Midbrain (tissue), 1 donor: ENCODE measurements at places on chromosomes 5 and 9.

- no peak for DNase-seq
Measured at GRCh38 chr5:176754376-176754973, 55.9 kb upstream of the UNC5A start.

GRCh38 chr5:175654807-175655206 lies 3.1 kb upstream of the HRH2 start:
- DNase-seq, result no peak

DNA sequence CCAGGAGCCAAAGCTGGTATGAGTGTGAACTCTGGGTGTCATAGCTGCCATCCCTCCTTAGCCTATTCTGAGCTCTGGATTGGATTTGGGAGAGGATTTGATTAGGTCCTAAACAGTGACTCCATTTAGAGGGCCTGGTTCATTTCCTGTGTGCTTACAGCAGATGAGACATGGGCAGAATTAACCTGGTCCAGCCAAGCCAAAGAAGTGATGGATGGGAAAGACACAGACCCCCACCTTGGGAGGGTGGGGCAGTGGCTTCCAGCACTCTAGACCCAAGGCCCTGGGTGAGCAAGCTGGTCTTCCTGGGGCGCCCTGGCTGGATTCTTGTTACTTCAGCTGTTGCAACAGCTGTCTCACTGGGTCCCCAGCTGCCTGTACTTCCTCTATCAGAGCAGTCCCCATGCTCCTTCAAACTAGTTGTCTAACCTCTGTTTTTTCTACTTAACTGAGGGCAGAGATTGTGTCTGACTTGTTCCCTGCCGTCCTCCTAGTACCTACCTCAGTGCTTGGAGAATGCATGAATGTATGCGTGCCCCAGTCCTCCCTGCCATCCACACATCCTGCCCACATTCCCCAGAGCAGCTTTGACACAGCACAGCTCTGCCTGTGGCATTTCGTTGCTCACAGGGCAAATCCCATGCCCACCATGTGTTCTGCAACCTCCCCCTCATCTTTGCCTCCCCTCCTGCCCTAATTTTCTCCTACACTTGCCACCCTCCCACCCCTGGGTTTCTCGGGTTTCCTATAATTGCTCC lies 115.9 kb downstream of the RGS3 start:
- no peak for DNase-seq

DNA sequence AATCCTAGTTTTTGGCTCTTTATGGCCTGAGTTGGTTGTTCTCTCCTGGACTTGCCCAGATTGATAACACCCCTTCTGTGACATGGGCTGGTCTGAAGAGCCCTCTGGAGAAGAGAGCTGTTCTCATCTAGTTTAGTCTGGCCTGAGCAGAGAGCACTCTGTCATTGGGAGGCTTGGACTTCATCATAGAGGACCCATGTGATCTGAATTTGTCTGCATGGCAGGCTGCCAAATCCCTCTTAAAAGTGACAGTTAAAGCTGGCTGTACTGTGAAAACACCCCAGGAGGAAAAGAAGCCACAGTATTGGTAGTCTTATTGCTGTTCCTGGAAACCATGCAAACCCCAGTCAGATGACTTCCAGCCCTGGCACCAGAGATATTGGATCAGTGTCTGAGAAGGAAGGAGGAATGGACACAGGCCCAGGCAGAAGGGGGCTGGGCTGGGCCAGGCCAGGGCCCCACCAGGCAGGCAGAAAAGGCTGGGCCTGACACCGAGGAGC lies 3.7 kb upstream of the WDR31 start:
- DNase-seq, result peak; percentile 96

- no peak for DNase-seq
Measured at GRCh38 chr5:170423692-170424091, 34.5 kb upstream of the KCNMB1 start.

DNA sequence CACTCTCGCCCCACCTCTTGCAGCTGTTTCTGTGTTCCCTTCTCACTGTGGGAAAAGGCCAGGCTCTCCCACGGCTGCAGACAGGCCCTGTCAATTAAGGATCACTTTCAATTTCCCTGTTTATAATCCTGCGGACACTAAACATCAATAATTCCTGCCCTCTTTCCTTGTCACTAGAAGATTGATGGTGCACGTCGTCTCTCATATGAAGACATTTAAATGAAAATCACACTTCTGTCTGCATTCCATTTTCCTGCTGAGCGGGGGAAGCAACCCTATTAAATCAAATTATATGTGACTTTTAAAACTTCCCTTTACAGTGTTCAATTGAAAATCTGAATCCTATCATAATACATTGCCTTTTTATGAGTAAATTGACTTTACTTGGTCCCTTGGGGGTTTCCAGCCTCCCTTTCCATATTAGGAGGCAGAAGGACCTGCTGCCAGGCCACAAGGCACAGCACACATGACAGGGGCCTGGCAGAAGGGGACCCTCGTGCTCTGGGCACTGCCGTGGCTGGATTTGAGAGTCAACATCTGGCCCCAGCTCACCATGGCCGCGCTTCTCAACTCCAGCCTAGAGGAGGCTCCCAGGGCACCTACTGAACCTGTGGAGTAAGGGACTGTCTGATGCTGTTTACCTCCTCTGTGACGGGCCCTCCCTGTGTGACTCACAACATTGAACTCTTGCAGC lies 311.0 kb upstream of the IRX4 start:
- no peak for DNase-seq

GRCh38 chr5:56026863-56027300 lies 32.1 kb upstream of the IL6ST start:
- DNase-seq, result no peak

DNA sequence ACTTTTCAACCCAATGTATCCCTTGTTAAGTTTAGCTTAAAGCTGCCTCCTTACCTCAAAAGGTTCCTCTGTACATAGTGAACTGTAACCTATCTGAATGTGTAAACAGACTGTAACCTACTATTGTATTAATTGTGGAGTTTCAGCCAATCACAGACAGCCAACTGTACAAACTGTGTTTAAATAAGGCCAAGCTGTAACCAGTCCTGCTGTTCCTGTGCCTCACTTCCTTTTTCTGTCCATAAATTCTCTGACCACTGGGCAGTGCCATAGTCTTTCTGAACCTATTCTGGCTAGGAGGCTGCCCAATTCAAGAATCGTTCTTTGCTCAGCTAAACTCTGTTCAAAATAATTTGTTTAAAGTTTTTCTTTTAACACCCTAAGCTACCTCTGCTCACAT lies 74.7 kb upstream of the DAPK1 start:
- no peak for DNase-seq

GRCh38 chr5:36373527-36374086 lies 71.9 kb upstream of the RANBP3L start:
- DNase-seq, result peak; percentile 31

- no peak for DNase-seq
Measured at GRCh38 chr9:88435336-88435735, 47.1 kb downstream of the SPIN1 start.

DNA sequence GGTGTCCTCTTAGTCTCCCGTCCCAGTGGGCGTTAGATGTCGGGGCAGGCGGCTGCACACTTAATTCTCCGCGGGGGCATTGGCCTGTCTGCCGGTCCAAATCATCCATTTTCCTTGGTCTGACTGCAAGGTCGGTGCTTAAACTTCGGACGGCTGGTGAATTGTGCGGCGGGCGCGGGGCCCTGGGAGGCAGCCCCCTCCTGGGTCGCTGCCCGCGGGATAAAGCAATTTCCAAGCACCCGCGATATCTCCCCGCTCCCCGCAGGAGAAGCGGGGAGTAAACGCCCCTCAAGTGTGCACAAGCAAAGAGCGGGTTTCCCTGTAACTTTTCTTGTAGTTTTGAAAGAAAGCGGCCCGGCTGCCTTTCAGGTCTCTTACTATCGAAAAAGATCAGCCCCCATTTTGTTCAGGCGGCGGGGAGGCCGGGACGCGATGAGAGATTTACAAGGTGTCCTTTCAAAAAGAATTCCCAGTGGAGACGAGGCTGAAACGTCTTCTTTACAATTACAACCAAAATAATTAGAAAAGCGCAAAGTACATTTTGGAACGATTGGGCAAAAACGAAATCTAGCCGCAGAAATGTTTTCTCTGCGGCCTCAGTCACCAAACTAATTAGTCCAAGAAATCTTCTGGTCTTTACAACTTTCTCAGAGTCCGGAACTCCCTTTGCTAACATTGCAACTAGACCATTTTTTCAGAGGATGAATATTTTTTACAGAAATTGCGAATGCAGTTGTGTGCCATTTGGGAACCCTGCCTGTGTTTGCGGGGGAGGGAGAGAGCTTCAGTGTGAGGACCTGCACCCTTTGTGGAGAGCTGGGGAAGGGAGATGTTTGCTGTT lies 1.8 kb downstream of the IRX1 start:
- peak; percentile 25 for DNase-seq

- DNase-seq, result no peak
Measured at GRCh38 chr5:150612405-150612804, 28.1 kb upstream of the SYNPO start.

DNA sequence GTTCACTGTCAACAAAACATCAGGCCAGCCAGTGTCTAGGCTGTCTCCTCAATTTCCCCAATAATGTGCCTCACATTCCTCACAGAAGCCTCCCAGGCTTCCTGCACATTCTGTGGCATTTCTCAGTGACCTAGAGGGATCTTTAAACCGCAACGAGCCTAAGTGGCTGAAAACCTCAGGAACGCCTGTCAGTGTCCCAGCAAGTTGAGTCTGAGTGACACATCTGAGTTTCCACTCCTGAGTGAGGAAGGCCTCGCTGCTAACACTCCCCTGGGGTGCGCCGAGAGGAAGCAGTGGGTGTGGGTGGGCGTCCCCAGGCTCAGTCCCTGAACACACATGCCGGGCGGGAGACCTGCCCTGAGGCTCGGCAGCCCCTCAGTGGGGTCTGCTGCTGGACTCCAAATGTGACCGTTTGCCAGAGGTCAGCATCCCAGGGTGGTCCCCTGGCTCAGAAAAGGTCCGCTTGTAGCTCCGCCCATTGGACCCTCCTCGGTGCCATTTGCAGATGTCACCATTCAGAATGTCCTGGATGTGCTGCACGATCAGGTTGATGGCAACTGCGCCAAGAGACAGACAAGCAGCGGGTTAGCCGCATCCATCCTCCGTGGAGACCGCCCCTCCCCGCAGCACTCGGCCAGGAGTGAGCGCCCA lies 6.3 kb downstream of the UCK1 start:
- DNase-seq, result no peak

DNA sequence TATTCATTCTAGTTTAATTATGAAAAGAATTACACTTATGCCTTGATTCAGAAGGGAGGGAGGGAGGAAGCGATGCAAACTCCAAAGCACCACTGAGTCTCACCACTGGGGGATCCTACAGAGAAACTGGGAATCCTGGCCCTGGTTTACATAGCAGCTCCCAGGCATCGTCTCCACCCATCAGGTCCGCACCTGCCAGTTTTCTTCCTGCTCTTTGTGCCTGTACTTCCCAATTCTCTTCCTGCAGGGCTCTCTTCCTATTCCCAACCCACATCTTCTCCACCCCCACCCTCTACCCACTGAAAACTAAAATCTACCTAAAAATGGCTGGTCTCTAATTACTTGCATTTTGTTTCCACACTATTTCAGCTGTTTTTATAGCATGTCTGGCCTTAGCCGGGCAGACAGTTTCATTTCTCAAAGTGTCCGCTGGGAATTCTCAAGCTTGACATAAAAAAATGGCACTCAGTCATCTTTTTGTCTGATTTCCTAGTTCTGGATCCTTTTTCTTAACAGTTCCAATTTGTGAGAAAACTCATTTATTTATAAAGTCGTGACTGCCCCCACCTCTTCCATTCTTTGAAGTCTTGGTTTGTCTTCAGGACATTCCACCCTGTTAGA lies 1.6 kb upstream of the TNIP1 start:
- DNase-seq, result no peak

- DNase-seq, result no peak
Measured at GRCh38 chr9:114484215-114484853, 20.9 kb downstream of the WHRN start.

- DNase-seq, result peak; percentile 15
Measured at GRCh38 chr9:68951879-68952659, 61.8 kb downstream of the PRKACG start.

DNA sequence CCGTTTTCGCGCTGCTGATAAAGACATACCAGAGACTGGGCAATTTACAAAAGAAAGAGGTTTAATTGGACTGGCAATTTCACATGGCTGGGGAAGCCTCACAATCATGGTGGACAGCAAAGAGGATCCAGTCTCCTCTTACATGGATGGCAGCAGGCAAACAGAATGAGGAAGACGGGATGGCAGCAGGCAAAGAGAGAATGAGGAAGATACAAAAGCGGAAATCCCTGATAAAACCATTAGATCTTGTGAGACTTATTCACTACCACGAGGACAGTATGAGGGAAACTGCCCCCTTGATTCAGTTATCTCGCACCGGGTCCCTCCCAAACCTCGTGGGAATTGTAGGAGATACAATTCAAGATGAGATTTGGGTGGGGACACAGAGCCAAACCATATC lies 95.0 kb downstream of the OSTF1 start:
- no peak for DNase-seq

DNA sequence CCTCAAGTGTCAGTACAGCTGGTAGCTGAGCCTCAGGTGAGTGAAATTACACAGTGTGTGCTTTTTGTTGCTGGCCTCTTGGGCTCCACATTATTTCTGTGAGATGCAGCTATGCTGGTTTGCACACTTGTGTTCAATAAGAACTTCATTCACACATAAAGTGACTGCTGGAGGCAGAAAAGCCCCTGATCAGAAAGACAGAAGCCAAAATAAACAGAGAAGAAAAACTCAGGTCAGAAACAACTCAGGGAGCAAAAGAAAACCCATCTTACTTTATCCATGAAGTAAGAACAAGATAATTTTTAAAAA lies 15.1 kb downstream of the PNPLA7 start:
- DNase-seq, result no peak

DNA sequence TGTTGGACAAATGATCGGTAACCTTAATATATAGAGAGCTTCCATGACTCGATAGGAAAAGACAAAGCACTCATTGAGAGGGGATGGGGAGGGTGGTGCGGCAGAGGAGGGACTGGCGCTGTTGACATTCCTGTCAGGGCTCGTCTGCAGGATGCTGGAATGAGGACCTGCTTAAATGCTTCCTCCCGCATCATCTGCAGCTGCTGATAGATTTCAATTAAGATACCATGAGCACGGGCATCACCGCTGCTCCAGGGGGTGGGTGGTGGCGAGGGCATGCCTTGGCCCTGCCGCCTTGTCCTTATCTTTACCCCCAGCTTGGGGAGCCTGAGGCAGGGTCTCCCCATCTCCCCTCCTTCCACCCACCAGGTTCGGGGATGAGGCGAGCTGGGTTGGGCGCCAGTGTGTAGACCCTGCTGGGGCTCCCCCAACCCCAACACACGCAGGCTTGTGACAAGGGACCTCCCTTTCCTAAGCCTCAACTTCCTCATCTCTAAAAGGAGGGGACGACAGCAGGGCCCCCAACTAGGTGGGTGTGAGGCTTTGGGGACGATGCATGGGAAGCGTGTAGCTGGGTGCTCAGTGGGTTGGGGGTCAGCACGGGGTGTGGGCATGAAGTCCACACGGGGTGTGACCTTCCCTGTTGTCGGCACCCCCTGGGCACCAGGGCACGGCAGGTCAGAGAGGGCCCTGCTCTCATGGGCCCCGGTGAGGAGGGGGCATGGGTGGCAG lies 11.7 kb upstream of the QRFP start:
- DNase-seq, result peak; percentile 10

- DNase-seq, result no peak
Measured at GRCh38 chr5:65986050-65986451, 59.7 kb downstream of the ERBIN start.
